NCI-H1105 (cell line): ENCODE measurements at places on chromosomes 16 and 17.

- no peak for DNase-seq
These were observed 5.0 kb downstream of the DEXI start for GRCh38 chr16:10937068-10937859.

DNA sequence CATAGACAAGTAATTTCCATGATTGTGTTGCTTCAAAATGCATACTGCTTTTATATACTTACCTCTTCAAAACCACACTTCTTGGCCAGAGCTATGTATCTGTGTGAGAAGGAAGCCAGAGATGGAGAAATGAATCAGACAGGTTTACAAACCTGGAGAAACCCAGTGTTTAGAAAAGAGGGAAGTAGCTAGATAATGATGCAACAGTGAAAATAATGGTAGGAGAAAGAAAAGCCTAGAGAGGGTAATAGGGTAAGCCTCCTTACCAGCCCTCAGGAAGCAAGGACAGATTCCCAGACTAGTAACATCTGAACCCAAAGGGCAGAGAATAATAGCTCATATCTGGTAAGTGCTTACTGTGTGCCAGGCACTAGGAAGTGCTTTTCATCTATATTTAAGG is 250.3 kb upstream of the CDH11 start:
- no peak for DNase-seq

- no peak for DNase-seq
These were observed 2.6 kb downstream of the GID4 start for GRCh38 chr17:18041776-18042175.

DNA sequence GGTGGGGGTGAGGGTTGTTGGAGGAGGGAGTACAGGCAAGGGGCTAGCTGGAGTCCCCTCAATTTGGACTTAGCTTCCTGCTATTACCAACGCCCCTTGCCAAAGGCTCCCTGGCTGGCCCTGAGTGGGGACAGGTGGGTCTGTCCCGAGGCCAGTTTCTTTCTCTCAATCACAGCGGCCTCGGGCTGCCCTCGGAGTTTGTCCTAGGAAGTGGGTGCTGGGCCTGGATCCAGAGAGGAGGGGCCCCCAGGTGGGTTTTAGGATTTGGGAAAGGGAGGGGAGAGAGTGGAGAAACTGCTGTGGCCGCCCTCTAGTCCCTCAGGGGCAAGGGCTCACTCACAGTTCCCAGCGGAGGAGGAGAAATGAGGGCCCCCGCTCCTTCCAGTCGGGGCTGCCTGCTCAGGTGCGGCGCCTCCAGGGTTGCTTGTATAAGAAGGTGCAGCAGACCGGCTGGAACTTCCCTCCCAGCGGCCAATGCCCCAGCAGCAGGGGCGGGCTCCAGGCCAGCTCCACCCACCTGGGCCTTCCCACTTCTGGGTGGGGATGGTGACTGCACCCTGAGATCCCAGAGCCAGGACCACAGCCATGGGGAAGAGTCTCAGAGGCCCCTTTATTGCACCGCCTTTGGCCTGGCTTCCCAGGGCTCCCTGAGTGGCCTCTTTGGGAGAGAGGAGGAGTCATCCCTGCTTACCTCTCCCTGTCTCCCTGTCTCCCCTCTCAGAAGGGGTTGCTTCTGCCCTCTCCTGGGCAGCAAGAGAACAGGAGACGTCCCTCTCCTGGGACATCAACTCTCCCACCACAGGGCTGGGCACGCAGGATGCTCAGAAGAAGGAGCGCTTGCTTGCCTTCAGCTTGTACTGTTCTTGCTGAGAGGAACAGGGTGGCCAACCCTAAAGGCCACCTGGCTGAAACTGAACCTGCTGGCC is 112.0 kb upstream of the SMURF2 start:
- peak; percentile 72 for DNase-seq

DNA sequence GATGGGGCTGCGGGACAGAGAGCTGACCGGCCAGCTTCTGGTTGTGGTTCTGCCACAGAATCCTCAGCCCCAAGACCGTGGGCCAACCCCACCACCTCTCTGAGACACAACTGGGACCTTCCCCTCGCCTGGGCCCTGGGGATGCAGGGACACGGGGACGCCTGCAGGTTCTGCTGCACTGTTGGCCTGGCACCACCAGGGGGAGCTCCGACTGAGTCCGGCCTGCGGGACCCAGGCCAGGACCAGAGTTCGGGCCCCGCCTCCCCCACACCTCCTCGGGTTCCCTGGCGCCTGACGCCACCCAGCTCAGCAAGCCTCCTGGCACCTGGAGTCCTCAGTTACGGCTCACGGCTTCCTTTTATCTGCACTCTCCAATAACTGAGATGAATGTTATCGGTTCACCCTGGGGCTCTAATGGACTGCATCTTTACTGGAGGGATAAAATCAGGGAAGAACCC is 27.3 kb downstream of the TBC1D16 start:
- DNase-seq, result peak; percentile 80

DNA sequence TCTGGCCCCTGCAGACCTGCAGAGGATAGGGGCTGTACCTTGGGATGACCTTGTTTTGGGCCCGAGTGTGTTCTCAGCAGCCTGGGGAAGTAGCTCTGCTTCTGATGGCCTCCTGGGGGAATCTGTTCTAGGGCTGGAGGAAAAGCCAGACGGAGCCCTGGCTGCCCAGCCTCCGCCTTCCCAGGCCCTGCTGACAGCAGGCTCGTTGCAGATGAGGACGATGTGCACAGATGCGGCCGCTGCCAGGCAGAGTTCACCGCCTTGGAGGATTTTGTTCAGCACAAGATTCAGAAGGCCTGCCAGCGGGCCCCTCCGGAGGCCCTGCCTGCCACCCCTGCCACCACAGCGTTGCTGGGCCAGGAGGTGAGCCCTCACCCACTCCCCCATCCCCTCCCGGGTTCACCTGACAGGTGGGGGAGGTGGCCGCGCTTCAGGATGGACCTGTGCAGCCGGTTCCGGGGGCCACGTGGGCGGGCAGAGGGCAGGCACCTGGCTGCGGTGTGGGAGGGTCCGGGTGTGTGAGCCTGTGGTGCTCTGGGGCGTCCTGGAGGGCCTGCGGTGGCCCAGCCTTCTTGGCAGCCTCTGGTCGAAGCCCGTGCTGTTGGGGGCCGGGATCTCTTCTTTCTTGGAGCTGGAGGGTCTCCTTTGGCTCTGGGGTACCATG is 4.9 kb downstream of the E4F1 start:
- DNase-seq, result no peak

- DNase-seq, result peak; percentile 35
These were observed at the start of gene DDX19B for GRCh38 chr16:70298988-70299938. Gene DDX19B (plus strand): TSS chr16:70299186. CDS start chr16:70299298, 112 bp downstream.

GRCh38 chr17:4712526-4712925 is 2.1 kb downstream of the ARRB2 start:
- DNase-seq, result no peak

DNA sequence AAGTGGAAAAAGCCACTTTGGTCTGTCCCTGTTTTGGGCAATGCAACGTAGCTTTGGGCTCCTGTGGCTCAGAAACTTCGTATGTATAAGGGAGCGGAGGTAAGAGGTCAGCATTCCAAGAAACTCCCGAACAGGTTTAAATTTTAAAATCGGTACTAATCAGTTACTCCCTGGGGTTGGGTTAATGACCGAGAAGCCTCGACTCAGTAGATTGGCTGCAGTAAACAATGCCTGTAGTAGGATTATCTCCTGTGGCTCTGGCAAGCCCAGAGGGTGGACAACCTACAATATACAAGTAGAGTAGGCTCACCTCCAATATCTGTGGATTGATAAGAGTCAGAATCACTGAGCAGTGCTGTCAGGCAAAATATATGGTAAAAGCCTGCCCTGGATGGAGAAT is 1.6 kb upstream of the GNA13 start:
- DNase-seq, result no peak

- no peak for DNase-seq
These were observed 199.5 kb downstream of the PRKCB start for GRCh38 chr16:24035127-24035842.

DNA sequence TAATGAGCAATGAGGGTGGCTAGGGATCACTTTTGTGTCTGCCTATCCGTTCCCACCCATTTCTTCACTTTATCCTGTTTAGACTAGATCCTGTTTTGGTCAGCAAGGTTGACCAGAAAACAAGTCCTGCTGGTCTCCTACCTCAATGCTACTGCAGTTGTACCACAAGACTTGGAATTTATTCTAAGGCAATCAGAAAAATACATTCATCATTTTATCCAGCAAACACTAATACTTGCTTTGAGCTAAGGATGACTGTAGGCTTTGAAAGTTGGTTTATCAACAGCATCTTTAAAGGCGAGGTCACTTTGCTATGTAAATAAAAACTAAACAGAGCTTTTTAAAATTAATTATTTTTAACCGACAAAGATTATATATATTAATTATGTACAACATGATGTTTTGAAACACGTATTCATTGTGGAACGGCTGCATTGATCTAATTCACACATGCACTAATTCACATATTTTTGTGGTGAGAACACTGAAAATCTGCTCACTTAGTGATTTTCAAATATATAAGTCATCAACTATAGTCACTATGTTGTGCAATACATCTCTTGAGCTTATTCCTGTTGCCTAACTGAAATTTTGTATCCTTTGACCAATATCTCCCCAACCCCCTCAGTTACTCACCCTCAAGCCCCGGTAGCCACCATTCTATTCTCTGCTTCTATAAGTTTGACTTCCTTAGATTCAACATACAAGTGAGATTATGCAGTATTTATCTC is 125.9 kb upstream of the HS3ST3A1 start:
- no peak for DNase-seq

DNA sequence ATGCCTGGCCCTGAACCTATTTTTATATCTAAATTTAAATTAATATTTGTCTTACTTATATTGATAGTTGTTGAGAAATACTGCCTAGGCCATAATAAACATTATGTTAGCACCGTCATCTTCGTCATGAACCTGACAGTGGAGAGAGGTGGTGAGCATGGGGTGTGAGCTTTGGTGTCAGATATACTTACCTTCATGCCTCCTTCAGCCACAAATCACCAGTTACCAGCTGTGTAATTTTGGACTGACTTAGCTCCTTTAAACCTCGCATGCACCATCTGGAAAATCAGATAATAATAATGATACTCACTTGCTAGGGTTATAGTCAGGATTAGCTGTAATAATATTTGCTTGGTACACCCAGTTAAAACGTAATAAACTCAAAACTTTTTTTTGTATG is 35.0 kb downstream of the SNX29 start:
- no peak for DNase-seq

GRCh38 chr17:38698760-38699159 is 6.3 kb upstream of the MLLT6 start:
- no peak for DNase-seq

- peak; percentile 23 for DNase-seq
These were observed 1.4 kb downstream of the AXIN2 start for GRCh38 chr17:65559804-65560627.
